ENCODE measurements at places on chromosomes 1 and 21.

DNA sequence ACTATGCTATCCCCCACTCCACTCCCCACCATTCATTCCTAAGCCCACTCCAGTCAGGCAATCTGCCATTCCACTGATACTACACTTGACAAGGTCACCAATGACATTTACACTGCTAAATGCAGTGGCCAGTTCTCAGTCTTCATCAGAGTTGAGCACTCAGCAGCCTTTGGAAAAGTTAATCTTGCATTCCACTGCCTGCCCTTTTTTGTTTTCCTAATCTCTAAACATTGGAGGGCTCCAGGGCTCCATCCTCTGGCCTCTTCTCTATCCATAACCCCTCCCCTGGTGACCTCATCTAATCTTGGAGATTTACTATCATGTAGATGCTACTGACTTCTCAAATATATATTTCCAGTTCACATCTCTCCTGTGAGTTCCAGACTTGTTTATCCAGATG, 70.9 kb upstream of the S1PR1 start:
- DNase-seq = no peak

GRCh38 chr1:3219005-3219790, 150.2 kb downstream of the PRDM16 start:
- peak; percentile 69 for DNase-seq

DNA sequence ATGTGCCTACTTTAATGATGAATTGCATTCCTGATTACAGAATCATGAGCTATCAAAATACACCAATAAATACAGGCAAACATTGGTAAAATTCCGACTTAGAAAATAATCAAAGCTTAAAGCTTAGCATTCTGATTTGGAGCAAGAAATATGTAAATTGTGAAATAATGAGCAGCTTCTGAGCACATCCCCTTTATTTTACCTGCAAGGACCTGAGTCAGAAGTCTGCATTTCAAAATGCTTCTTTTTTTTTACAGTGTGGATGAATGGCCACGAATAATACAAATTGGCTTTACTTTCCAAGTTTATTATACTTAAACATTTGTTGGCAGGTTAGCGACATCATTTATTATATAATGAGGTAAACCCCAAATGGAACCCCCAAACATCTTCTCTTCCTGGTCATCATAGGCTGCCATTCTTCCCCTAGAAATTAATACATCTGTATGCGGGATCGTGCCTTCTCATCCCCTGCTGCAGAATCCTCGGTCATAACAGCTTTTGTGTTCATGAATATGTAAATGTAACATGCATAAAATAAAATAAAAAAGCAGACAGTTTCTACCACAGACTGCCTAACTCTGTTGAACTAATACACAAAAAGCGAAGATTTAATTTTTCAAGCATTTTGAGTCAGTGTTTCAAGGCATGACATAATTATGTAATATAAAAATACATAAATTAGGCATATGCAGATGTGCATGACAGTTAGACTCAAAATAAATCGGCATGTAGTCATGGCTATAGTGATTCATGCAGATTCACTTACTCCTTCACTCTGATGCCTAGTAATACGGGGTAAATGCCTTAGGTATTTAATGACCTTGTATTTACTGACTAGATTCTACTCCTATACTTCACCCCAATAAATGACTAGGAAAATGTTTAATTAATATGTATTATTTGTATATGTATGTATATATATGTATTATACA, 339.7 kb downstream of the USP25 start:
- no peak for DNase-seq

- no peak for DNase-seq
These were observed 188.9 kb downstream of the ZNF648 start for GRCh38 chr1:181872562-181872961.

DNA sequence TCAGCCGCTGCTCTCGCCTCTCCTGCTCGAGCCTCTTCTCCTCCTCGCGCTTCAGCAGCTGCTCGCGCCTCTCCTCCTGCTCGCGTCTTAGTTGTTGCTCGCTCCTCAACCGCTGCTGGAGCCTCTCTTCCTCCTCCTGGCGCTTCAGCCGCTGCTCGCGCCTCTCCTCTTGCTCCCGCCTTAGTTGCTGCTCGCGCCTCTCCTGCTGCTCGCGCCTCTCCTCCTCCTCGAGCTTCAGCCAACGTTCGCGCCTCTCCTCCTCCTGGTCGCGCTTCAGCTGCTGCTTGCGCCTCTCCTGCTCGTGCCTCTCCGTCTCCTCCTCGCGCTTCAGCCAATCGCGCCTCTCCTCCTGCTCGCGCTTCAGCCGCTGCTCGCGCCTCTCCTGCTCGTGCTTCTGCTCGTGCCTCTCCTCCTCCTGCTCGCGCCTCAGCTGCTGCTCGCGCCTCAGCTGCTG, 3.7 kb downstream of the TCHH start:
- DNase-seq = peak; percentile 49

DNA sequence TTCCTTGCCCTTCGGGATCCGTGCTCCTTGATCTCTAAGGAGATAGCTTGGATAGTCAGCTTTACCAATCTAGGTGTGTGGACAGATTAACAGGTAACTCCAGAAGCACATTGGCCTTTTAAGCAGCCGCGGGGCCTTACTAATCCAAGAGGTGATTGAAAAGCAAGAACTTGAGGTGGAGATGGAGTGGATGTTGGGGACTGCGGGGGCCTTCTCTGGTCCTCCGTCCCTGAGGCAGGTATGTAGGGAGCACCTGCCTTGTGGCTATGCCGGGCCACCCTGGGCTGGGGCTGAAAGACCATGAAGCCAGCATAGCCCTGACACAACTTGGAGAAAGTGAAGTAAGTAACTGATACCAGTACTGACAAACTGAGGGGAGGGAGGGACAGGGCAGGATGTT, 10.6 kb downstream of the SOX13 start:
- no peak for DNase-seq

GRCh38 chr1:84687714-84688462, 2.4 kb downstream of the SSX2IP start:
- DNase-seq = no peak

- peak; percentile 24 for DNase-seq
These were observed 23.7 kb downstream of the RWDD3 start for GRCh38 chr1:95257758-95258157.

- DNase-seq = peak; percentile 13
These were observed 11.5 kb downstream of the ABL2 start for GRCh38 chr1:179217943-179218507.

DNA sequence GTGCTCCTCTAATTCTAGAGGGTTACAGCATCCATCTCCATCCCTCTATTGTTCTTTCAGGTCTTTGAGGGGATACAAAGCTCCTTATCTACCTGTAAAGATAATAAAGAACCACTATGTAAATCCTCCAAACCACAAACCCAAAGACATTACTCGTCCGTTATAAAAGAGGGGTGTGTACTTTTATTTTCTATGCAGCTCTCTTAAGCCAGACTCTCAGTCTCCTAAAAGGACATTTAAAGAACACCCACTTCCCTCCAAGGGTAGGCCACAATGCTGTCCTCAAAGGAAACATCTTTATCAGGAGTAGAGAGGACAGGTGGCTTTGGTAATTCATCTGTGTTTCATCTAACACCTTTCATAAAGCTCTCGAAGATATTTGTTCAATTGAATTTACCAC, 67.9 kb upstream of the DYNLT5 start:
- DNase-seq = no peak

- peak; percentile 75 for DNase-seq
These were observed 9.4 kb downstream of the TPM3 start for GRCh38 chr1:154182344-154183045.

Measured in kidney tubule cell (primary cell).